Stimulated activated CD4-positive, alpha-beta T cell treated with anti-CD3 and anti-CD28 coated beads, Interleukin-1b, Interleukin-23, amount 100 ng/mL, for 1 hour (primary cell): ENCODE measurements at places on chromosomes 6 and 20.

DNA sequence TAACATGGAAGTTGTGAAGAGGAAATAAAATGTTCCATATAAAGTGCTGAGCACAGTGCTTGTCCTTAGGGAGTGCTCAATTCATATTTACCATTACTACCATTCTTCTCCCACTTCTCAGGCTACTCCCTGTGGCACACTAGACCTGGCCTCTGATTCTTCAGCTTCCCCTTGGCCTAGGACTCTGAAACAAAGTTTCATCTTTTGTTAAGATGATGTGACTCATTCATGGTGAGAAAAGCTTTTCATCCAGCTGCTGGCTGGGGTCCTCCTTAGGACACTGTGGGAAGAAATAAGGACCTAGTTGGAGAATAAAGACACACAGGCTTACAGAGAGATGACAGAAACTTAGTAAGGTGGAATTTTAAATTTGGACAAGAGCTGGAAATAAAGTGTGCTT, 314.8 kb downstream of the CDC5L start:
- no peak for DNase-seq

DNA sequence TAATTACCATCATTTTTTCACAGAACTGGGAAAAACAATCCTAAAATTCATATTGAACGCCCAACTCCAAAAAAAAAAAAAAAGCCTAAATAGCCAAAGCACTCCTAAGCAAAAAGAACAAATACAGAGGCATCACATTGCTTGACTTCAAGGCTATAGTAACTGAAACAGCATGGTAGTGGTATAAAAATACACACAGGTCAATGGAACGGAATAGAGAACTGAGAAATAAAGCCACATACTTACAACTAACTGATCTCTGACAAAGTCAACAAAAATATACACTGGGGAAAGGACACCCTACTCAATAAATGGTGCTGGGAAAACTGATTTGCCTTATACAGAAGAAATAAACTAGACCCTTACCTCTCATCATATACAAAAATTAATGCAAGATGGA, 89.6 kb downstream of the MRAP2 start:
- DNase-seq: no peak

GRCh38 chr6:64250126-64250525, 614.5 kb downstream of the PHF3 start:
- DNase-seq: no peak

DNA sequence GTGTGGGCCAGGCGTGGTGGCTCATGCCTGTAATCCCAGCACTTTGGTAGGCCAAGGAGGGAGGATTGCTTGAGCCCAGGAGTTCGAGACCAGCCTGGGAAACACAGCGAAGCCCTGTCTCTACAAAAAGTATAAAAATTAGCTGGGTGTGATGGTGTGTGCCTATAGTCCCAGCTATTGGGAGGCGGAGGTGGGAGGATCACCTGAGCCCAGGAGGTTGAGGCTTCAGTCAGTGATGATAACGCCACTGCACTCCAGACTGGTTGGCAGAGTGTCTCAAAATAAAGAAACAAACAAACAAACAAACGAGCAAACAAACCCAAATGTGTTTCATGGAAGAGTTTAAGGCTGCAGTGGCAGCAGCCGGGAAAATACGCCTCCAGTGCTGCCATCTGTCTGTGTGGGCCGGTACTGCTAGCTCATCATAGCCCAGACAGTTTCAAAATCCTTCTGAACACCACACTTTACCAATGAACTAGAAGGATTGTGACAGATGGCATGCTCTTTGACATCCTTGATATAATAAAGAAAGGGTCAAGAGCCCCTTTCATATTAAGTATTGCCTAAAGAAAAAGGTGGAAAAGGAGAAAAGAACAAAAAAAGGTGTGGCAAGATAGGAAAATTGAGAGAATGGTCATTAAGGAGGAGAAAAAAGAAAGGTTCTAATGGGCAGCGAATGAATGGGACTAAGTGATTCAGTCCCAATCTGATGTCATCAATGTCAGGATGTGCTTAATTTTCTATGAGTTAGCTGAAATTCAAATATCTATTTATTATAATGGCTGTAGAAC, 298.6 kb downstream of the SYNE1 start:
- DNase-seq: peak; percentile 13

DNA sequence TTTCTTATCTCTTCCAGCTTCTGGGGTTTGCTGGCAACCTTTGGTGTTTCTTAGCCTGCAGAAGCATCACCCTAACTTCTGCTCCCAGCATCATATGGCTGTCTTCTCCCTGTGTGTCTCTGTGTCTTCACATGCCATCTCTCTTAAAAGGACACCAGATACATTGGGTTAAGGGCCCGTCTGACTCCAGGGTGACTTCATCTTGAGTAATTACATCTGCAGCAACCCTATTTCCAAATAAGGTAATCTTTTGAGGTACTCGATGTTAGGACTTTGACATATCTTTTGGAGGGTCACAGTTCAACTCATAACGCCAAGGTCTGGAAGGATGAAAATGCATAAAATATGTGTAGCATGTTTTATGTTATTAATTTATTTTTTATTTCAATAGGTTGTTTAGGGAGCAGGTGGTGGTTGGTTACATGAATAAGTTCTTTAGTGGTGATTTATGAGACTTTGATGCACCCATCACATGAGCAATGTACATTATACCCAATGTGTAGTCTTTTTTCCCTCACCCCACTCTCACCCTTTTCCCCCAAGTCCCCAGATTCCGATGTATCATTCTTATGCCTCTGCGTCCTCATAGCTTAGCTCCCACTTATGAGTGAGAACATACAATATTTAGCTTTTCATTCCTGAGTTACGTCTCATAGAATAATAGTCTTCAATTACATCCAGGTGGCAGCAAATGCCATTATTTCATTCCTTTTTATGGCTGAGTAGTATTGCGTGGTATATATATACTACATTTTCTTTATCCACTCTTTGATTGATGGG, 131.1 kb downstream of the TBXT start:
- DNase-seq: no peak

DNA sequence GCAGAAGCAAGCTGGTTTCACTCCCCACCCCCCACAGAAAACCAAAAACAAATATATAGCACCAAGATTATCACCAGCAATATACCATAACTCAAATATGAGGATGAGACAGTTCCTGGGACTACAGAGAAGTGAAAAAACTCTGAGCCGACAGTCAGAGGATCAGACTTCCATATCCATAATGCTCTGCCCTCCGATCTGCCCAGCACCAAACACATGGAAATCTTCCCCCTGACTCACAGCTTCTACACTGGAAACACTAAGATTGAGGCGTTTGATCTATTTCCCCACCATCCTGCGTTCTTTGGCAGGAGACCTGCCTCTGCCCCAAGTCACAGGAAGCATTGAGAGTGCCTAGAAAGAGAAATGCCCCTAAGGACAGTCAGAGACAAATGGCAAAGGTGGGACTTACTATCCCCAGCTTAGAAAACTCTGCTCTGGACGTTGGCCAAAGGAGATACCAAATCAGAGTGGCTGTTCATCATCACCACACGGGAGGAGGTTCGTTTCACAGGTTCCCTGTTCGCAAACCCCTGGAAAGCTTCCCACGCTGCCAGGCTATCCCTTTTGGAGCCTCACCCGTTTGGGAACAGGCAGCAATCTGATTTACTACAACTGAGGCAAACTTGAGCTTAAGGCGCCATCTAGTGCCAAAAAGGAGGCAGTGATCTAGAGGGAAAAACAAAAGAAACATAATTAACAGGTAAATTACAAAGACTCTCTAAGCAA, 48.7 kb upstream of the SRSF6 start:
- no peak for DNase-seq

GRCh38 chr20:17083738-17084137, 143.1 kb upstream of the PCSK2 start:
- DNase-seq: no peak

DNA sequence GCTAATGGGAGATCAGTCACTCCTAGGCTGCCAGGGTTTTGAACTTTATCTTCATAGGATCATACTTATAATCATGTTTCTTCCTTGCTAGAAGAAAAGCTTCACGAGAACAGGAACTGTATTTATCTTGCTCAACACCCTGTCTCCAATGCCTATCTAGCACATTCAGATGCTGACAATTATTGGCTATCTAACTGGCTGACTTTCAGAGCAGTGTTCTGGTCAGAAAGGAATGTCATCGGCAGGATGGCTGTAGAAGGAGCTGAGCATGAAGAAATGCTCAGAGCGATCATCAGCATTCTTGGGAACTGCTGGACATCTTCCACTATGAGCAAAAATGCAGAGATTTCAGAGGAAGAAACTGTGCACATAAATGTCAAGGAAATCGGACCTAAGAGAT, 628.0 kb upstream of the NRSN1 start:
- DNase-seq: no peak

DNA sequence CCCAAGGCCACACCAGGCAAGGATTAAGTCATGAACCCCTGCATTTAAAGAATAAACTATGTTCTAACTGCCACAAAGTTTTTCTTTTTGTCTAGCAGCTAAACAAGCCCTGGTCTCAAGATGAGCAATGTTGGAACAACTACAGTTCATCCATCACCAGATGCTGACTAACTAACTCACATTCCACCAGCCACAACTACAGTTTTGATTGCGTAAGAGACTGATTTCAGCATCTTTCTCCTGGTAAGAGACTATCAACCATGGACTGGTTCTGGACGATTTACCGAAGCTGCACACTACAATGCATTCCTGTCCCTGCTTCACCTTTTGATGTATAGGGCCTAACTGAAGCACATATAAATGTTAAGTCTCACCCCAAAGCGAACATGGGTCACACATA, 43.0 kb downstream of the F13A1 start:
- no peak for DNase-seq

GRCh38 chr6:7269816-7270215, 43.2 kb downstream of the SSR1 start:
- no peak for DNase-seq

DNA sequence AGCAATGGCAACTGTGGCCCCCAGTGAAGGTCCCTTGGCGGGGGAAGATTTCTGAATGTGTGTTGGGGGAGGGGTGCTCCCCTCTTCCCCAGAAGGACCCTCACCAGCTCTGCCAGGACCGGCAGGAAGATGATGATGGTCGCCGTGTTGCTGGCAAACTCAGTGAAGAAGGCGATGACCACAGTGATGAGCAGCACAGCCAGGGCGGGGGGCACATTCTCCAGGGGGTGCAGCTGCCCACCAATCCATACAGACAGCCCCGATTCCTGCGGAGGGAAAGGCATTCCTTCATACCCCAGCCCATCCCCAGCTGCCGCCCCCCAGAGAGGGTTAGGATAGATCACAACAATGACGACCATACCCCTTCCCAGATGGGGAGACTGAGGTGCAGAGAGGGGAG, 15.7 kb upstream of the OCSTAMP start:
- no peak for DNase-seq

- DNase-seq: no peak
Measured at GRCh38 chr6:126600258-126600916, 260.5 kb downstream of the CENPW start.

DNA sequence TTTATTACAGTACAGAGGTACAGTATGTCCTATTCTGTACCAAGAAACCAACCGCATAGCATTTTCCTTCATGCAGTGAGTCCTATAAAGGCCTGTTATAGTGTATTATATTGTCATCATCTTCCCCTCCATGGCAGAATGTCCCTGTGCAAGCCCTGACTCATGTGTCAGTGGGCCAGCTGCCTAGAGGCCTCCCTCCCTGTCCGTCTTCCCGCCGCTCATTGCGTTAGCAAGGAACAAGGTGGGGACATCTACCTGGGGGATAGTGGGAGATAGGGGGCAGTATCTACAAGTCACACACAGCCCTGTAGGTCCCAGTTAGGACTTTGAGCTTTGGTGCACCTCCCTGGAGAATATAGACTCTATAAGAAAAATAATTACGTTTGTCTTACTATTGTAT, 27.1 kb downstream of the ARFGEF2 start:
- no peak for DNase-seq

GRCh38 chr6:151681433-151682059, 125.9 kb upstream of the ESR1 start:
- DNase-seq: no peak

GRCh38 chr6:13581700-13582229, 7.4 kb downstream of the SIRT5 start:
- no peak for DNase-seq

GRCh38 chr6:6810727-6811126, 222.2 kb downstream of the LY86 start:
- DNase-seq: no peak

- no peak for DNase-seq
Measured at GRCh38 chr6:160218810-160219209, 39.8 kb downstream of the SLC22A2 start.

DNA sequence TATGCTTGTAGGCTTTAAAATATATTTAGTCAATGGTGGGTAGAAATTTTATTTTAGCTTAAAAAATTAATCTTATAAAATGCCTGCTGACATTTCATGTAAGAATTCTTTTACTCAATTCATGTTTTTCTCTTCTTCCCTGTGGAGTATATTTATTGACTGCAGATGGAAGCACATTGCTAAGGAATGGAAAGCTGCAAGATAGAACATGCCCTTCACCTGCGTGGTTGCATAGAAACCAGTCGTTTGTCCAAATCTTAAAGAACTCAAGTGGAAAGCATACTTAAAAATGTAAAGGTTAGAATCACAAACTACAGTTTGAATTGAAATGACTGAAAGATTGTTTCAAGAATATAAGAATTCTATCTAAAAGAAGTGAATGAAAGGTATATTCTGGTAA, 30.7 kb downstream of the C6orf163 start:
- no peak for DNase-seq

GRCh38 chr20:41690702-41691101, 72.5 kb upstream of the CHD6 start:
- no peak for DNase-seq

DNA sequence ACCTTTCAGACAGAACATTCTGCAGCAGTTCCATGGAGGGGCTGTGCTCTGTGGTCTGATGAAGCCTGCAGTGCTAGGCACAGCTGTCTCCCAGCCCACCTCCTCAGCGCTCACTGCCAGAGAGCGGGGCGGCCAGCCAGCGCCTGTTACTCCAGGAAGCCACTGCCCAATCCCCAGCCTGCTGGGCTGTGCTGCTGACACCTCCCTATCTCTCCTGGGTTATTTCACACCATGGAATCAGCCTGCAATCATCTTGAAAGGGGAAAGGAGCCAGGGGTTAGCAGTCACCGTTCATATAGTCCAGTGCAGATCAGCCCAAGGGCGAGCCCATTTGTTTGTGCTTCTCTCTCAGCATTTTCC, 46.3 kb upstream of the NHSL1 start:
- no peak for DNase-seq

DNA sequence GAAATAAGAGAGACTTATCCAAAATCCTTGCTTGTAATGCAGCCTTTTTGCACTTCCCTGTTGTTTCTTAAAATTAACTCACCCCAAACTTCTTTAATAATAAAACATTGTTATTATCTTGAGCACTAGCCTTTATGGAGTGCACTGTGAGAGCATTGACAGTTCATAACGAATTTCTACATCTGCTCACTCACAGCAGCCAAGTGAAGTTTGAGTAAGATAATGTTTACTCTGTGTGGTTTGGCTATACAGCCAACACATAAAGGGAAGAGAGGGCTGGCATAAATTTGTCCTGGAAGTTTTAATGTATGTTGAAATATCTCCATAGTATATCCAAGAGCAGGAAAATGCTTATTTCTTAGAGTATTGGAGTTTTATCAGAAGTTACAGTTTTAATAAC, 227.9 kb downstream of the FRK start:
- DNase-seq: no peak
